T-helper 17 cell (primary cell): ENCODE measurements at places on chromosomes 5 and 9. TPM values are rescaled to one million over a fixed set of nuclear protein-coding genes. Genes with fewer than 3 reads are reported as not detected.

KCNV2 gene
- total RNA-seq: not detected

- DNase-seq: no peak
Observed at GRCh38 chr9:85949586-85950335, 8.8 kb downstream of the NAA35 start.

- DNase-seq: no peak
Observed at GRCh38 chr5:56078278-56079156, 83.8 kb upstream of the IL6ST start.

DNA sequence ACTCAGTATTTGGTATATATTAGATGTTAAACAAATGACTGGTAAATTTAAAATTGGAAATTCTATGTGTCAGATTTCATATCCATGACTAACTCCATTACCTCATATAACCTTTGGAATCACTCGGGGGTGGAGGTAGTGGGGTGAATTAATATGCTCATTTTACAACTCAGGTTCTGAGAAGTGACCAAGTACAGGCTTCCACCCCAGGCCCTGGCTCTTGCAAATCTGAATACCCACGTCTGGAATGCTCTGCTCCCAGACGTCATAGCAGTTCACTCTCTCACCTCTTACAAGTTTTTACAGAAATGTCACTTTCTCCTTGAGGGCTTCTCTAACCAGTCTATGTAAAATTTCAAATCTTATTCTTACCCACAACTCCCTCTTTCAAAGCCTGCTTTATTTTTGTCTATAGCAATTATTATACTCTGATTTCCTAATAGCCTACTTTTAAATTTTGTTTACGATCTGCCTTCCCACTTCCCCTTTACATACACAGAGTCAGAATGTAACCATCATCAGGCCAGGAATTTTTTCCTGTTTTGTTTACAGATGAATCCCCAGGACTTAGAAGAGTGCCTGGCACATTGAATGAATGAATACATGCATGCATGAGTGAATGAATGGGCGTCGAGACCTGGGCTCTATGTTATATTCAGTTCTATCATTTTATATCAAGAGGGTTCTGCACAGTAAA is 134.1 kb upstream of the IFNE start:
- DNase-seq: no peak

DNA sequence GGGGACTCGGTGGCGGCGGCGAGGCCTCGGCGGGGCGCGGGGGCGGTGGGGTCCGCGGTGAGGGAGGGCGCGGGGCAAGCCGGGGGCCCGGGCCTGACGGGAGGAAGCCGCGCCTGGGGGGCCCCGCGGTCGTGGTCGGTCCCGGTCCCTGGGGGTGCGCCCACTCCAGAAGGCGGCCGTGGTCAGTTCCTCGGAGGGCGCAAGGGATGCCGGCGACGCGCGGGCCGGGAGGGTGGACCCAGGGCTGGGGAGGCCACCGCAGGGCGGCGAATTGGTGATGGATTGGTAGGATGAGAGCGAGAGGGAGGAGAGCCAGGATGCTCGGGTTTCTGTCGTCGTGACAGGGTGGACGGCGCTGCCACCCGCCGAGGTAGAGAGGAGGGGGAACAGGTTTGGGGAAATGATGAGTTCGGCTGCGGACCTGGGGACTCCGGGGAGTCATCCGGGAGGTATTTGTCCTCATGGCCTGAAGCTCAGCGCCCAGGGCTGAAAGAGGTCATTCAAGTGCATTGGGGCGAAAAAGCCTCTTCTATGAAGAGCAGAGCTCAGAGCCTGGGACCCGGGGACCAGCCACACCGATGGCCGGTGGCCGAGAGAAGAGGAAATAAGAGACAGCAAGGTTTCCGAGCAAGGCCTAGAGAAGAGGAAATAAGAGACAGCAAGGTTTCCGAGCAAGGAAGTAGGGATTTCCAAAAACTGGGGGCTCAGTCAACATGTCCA is 557 bp downstream of the GNG10 start:
- peak; percentile 15 for DNase-seq

- DNase-seq: no peak
Observed at GRCh38 chr5:115859378-115859777, 17.6 kb downstream of the AP3S1 start.

DNA sequence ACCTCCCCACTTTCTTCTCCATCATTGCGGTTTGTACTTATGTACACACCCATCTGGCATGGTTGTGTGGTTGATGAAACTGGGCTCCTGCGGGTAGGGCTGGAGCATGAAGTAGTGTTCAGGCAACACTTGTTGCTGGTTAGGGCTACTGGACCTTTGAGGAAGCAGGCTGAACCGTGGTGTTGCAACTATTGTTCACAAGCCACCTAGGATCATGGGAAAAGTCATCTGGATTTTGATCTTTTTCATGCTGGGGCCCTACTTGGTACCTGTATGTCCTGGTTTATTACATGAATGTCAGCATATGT is 40.1 kb upstream of the TIFAB start:
- DNase-seq: no peak

FAM221B gene
- total RNA-seq: not detected

DNA sequence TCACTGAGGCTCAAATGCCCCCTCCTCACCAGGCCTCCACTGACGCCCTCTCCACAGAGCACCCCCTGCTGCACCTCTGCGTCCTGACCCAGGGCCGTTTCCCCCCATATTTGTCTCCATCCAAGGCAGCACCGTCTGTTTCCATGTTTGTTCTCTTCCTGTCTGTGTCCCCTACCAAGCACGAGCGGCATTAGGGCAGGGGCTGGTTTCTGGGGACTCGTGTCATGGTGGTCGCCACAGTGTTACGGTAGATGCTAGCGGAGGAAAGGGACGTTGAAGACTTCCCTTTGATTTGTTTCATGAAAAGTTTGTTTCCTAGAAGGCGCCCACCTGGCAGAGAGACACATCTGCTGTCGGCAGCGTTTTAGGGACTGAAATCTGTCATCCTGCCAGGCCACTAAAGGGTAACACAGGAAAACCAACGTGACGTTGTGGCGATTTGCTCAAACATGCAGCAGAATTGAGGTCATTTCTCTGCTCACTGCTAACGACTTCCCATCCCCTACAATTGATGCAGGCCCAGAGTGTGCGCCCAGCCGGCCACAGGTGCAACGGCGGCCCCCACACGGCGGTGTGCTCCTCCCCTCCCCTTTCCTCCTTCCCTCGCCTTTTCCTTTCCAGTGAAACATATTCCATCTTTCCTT is 79.3 kb upstream of the IRX4 start:
- DNase-seq: no peak

DNA sequence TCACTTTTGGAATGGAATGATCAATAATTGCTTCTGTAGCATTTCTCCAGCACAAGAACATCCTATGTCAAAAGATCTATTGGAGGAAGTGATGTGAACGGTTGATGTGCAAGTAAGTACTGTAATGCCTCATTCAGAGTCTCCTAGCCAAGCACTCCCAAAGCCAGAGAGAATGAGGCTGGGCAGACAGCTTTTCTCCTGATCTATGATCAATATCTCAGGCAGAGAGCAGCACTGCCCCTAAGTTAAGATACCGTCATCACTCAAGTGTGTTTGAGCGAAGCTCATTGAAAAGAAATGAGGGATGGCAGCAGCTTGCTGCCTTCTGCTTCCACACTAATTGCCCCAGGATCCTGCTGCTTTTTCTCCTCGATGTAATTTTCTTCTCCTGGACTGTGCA is 324.1 kb upstream of the GRAMD2B start:
- no peak for DNase-seq

DNA sequence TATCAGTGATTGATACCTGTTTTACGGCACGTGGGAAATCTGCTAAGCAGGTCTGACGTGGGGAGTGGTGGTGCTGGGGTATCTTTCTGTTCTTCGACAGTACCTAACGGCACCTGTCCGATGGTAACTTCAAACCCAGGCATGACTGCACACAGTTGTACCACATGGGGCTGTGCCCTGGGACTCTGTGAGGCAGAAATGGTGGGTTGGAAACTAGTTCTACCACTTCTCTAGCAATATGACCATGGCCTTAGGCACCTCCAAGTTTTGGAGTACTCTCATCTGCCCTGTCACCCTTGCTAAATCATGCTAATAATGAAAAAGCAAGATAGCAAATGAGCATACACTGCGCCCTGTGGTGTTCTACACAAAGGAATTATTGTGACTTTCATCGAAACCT is 30.9 kb downstream of the EPB41L4B start:
- no peak for DNase-seq

DNA sequence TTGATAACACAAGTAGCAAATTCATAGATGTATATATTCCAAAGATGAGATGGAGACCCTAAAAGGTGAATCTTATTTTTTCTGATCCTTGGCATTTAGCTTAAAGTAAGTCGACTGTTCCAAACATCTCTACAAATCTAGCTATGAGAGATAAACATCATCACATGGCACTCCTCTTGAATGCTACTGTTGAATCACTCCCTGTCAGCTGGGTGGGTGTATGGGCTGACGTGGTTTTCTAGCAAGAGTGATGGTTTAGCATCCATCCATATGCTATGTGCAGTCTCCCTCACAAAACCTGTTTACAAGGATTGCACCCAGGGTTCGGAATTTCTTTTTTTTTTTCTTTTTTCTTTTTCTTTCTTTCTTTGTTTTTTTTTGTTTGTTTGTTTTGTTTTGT is 13.8 kb downstream of the ACO1 start:
- no peak for DNase-seq

GRCh38 chr5:179128041-179128365 is 67.8 kb downstream of the ZNF354C start:
- no peak for DNase-seq

- DNase-seq: no peak
Observed at GRCh38 chr5:317086-317811, 4.3 kb upstream of the AHRR start.

AOPEP gene
- total RNA-seq: 12.4 TPM

DNA sequence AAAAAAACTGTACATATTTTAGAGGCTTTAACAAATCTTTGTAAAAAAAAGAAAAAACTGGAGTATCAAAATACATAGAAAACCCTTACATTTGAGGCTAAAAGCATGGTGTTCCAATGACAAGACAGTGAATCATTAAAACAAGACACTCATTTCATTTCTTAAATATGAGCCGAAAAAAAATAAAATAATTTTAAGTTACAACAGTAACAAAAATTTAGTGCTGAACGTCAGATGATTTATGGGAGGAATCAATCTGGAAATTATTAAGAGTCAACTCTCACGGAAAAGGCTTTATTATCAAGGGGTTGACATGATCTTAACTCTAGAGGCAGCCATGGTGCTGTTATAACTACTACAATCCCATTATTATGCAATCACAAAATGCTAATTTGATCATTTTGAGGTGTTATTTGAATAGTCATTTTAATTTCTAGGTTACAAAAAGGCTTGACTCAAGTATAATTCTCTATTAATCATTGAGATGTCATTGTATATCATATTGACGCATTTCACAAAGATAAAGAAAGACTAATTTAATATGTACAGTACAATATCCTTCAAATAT is 51.9 kb downstream of the MAPKAP1 start:
- DNase-seq: no peak

- no peak for DNase-seq
Observed at GRCh38 chr5:129652349-129653056, 95.4 kb upstream of the MINAR2 start.
